Foreskin keratinocyte (primary cell): ENCODE measurements at places on chromosomes 2 and 18. TPM values are rescaled to one million over a fixed set of nuclear protein-coding genes. Genes with fewer than 3 reads are reported as not detected.
A peak's percentile ranks its signal among the peaks of the same experiment; 100 is the strongest.

DNA sequence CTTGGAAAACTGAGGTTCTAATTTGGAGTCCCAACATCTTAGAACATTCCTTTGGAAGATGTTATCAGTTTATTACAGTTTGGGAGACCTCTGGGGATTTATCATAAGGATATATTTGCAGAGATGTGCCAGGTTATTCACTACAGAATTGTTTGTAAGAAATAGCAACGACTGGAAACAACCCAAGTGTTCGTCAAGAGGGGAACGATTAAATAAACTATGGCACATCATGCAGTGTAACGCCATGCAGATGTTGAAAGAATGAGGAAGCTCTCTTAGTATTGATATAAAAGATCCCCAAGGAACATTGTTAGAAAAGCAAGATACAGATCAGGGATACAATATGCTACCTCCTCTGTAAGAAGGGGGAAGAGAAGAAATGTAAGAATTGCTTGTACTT lies 210.6 kb downstream of the TMEM247 start:
- DNase-seq = no peak

- DNase-seq = no peak
Measured at GRCh38 chr2:240874715-240875227, 6.1 kb downstream of the AGXT start.

GRCh38 chr2:161307676-161308075 lies 549 bp upstream of the PSMD14 start:
- peak; percentile 11 for DNase-seq

DNA sequence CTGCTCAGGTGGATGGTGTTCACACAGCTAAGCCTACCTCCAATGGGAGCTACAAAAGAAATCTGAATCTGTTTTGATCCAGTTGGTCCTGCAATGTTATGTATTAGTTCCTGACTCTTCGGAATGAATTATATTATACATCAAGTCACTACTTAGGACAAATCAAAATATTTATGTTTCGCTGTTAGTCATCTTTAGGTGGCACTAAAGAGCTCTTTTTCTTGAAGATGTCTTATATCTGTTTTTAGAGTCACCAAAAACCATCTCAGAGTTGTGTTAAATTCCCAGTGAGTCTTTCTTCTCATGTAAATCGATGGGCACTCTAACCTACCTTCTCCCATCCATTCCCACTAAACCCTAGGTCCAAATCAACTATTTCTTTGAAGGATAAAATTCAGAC lies 2.2 kb downstream of the DNER start:
- no peak for DNase-seq

- DNase-seq = peak; percentile 26
Measured at GRCh38 chr2:70143314-70144150, 47.3 kb downstream of the C2orf42 start.

DNA sequence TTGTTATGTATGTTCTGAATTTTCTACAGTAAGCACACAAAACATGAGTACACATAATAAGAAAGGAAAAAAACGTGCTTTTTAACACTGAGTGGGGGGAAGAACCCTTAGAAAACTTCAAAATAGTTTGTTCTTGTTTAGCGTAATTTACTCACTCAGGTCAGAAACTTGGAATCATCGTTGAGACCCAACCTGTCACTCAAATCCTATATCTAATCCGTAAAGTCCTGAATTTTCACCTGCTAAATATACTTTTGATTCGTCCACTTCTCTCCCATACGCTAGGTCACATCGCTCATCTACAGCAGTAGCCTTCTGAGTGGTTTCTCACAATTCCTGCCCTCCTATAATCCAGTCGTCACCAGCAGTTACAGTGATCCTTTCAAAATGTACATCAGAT lies 767 bp downstream of the TPRKB start:
- DNase-seq = no peak

GRCh38 chr2:71700658-71701397 lies 247.5 kb downstream of the DYSF start:
- no peak for DNase-seq

- no peak for DNase-seq
Measured at GRCh38 chr2:159419403-159419802, 132.9 kb upstream of the WDSUB1 start.

- DNase-seq = no peak
Measured at GRCh38 chr2:163662141-163662780, 73.5 kb downstream of the FIGN start.

- no peak for DNase-seq
Measured at GRCh38 chr2:39506215-39506614, 69.1 kb upstream of the MAP4K3 start.

GRCh38 chr18:44682871-44683221 lies 2.2 kb downstream of the SETBP1 start:
- DNase-seq = no peak

GRCh38 chr2:20430461-20431300 lies 16.2 kb upstream of the RHOB start:
- peak; percentile 80 for DNase-seq

DNA sequence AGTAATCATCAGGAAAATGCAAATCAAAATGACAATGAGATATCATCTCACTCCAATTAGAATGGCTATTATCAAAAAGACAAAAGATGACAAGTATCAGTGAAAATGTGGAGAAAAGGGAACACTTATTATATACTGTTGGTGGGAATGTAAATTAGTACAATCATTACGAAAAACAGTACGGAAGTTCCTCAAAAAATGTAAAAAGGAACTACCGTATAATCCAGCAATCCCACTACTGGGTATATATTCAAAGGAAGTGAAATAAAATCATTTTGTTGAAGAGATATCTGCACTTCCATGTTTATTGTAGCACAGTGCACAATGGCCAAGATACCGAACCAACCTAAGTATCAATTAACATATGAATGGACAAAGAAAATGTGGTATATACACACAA lies 52.4 kb upstream of the TEX51 start:
- DNase-seq = no peak

- DNase-seq = no peak
Measured at GRCh38 chr18:23369266-23369665, 83.8 kb upstream of the RIOK3 start.

DNA sequence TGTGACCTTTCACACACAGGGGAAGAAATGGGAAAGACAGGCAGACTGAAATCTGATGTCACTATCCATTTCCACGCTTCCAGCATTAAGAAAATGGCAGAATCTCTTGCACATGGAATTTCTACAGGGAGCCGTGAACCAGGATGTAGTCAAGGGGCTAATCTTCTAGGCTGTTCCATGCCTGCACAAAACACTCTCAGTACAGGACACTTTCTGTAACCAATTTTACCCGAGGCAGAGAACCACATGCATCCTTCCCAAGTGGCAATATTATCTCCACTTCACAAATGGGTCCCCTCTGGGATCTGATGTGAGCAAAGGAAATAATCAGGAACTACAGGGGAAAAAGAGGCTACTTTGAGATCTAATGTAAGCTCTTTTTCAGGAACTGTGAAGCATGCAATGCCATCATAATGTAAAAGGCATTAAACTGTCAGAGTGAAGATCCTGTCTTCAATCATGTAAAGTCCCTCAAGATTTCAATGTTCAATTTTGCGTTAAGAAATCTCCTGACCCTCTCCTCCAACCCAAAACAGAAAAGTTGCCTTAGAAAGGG lies 236.9 kb downstream of the RBM43 start:
- no peak for DNase-seq

DNA sequence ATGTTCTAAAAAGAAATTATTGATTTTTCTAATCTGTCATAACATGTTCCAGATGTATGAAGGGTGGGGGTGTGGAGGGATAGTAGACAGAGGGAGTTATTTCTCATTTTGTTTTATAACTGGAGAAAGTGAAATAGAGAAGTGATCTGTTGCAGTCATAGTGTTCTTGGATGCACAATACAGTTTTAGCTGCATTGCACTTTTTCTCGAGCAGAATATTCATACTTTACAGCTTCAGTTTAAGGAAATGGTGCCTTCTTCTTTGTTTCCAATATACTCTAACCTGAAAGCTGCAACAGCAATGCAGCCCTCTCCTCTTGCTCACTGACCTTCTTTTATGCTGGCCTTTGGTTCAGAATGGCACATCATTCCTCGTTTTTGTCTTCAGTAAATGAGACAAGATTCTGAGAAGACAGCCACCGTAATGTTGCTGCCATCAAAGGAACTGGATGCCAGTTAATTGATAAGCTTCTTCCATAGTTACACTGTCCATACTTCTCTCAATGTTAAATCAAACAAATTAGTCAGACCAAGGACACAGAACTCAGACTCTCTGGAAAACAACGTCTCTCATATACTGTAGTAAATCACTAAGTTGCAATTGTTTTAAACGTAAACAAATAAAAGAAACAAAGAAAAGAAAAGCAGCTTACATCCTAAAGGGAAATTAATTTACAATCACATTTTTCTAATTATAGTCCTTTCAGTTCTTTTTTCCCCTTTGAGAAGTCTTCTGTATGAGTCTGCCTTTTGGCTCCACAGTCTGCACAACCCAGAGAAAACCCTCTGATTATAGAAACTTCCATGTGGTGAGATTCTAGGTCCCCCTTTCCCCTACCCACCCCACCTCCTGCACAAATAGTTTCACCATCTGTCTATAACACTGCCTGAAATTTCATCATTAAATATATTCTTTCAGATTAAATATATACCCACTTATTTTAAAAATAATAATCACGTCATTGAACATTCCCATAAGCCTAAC lies 97.4 kb upstream of the UGP2 start:
- DNase-seq = no peak

GRCh38 chr18:78735131-78736014 lies 244.2 kb upstream of the SALL3 start:
- DNase-seq = no peak

- no peak for DNase-seq
Measured at GRCh38 chr2:242027676-242028450, 158.3 kb downstream of the RTP5 start.

GRCh38 chr18:50401888-50402287 lies 27.0 kb downstream of the SKA1 start:
- DNase-seq = peak; percentile 7

DNA sequence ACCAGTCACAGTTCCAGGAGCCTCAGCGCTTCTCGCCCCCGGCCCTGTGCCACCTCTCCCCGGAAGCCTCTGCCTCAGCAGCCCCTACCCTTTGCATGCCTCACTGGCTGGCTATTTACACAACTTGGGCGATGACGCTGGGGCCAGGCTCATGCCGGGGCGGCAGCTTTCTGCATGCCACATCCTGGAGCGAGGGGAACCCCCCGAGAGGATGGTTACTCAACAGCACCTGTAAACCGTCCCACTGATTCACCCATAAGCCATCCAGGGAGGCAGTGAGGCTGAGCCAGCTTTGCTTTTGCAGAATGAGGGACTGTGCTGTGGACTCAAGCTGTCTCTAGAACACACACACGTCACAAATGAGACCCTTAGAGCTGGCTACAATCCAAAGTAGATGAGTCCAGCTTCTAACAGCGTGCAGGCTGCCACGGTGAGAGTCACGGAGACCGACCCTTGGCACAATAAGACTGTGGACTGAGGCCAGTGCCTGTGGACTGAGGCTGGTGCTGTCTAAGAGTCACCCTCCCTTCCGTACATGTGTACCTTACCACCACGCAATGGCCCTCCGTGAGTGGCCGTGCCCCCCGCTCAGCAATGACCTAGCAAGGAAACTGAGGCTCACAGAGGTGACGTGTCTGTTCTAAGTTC lies 45.6 kb upstream of the ODC1 start:
- DNase-seq = peak; percentile 99

DNA sequence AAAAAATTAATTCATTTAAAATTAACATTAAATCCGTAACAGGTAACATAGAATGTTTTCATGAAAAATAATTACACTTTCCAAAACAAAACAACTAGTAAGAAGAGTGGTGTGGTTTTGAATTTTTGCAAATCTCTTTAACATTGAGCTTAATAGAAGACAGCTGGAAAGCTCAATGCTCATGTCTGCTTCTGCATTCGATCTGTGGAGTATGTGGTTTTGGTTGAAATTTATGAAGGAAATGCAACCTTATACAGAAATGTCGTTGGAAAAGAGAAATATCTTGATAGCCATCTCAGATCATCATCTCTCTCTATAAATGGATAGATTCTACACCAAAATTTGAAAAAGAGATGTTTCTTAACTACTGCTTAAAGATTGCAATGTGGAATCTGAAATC lies 17.3 kb upstream of the FHL2 start:
- DNase-seq = no peak

DNA sequence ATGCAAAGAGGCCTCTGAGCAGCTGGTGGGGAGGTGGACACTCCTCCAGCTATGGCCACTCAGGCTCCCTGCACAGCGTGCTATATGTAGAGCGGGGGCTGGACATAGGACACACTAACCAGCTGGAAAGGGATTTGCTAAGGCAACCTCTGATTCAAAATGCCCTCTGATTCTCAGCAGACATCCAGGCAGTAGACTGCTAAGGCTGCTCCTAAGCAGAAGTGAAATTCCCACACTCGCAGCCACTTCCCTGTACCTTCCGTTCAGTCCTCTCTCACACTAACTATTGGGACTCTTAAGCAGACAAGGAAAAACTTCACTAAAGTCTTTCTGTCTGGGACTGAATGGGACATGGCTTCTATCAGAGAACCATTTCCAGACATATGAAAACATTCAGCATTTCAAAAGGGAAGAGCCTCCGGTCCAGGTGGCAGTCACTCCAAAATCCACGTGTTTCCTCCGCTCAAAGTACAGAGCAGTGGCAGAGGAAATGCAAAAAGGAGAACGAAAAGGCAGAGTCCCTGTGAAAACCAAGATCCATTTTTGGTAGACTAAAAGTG lies 265.8 kb downstream of the TTC32 start:
- no peak for DNase-seq

DNA sequence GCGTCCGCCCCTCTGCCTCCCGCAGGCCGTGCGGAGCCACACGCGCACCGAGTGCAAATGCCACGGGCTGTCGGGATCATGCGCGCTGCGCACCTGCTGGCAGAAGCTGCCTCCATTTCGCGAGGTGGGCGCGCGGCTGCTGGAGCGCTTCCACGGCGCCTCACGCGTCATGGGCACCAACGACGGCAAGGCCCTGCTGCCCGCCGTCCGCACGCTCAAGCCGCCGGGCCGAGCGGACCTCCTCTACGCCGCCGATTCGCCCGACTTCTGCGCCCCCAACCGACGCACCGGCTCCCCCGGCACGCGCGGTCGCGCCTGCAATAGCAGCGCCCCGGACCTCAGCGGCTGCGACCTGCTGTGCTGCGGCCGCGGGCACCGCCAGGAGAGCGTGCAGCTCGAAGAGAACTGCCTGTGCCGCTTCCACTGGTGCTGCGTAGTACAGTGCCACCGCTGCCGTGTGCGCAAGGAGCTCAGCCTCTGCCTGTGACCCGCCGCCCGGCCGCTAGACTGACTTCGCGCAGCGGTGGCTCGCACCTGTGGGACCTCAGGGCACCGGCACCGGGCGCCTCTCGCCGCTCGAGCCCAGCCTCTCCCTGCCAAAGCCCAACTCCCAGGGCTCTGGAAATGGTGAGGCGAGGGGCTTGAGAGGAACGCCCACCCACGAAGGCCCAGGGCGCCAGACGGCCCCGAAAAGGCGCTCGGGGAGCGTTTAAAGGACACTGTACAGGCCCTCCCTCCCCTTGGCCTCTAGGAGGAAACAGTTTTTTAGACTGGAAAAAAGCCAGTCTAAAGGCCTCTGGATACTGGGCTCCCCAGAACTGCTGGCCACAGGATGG lies 7.1 kb upstream of the WNT10A start:
- no peak for DNase-seq

ZFP36L2 gene
- total RNA-seq = 124 and 137 TPM in 2 replicates

TFCP2L1 gene
- total RNA-seq = 13.5 and 13.8 TPM in 2 replicates

EFHD1 gene
- total RNA-seq = not detected in 2 replicates

VIT gene
- not detected in 2 replicates for total RNA-seq

CYP26B1 gene
- 0.31 and 1.0 TPM in 2 replicates for total RNA-seq

MOCOS gene
- total RNA-seq = 1.6 and 5.0 TPM in 2 replicates

SNED1 gene
- not detected in 2 replicates for total RNA-seq

SULT1C4 gene
- total RNA-seq = not detected in 2 replicates

MAP2 gene
- 7.4 and 9.1 TPM in 2 replicates for total RNA-seq
